ENCODE measurements at places on chromosomes 5 and 9.

DNA sequence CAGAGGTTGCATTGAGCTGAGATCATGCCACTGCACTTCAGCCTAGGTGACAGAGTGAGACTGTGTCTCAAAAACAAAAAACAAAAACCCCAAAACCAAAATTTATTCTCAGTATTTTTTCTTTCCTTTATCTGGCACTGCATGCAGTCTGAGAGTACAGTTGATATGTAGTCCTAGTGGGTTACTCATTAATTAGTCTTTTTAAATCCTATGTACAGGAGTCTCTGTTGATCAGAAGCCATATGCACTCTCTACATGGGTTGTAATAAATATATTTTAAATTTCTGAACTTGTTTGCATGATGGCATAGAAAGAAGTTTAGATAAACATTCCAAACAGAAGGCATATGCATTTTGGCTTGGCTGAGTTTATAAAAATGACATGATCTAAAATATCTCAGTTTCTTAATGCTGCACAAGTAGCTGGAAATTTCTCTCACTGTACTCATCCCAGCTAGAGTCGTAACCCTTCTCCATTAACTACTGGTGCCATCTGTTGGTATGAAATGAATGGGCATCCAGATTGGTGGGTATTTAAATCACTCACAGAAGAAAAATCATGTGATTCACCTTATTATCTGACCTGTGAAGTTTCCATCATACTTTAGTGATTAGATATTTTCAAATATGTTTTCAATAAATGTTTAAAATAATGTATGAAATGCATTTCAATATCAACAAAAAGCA, 284.8 kb downstream of the CTNND2 start:
- DNase-seq, result no peak

GRCh38 chr5:172830275-172830799, 3.7 kb upstream of the ERGIC1 start:
- no peak for DNase-seq

GRCh38 chr9:110069326-110070248, 138.4 kb downstream of the C9orf152 start:
- no peak for DNase-seq

- DNase-seq, result no peak
Observed at GRCh38 chr9:27602954-27603353, 29.7 kb upstream of the C9orf72 start.

DNA sequence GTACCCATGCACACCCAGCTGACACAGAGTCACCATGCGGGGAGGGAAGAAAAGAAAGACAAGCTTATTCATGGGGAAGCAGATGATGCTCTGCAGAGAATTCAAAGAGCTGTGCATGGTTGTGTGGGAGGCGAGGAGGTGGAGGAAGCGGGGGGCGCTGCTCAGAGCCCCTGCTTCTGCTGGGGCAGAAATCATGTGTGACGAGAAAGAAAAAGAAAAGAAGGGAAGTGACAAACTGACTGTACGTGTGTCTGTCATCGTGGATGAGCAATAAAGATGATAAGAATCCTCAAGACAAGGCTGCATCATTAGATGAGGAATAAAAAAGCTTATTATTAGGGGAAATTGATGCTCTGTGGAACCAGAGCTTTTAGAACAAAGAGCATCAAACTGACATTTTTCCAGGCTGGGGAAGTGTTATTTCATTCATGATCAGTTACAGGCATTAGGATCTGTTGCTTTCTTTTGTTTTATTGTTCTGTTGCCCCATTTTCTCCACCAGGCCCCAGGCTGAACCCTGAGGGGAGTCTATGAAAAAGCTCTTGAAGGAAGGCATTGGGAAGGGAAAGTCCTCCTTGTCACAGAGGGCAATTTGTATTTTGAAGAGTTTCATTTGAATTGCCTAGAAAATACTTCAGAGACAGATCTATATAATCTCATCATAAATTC, 20.3 kb upstream of the SH3RF2 start:
- no peak for DNase-seq

All from stimulated activated CD4-positive, alpha-beta T cell treated with anti-CD3 and anti-CD28 coated beads, Interleukin-4, amount 100 ng/mL, for 4 hours (primary cell).